Frontal cortex (tissue), 4 donors: ENCODE measurements at places on chromosomes 11 and 22.

GRCh38 chr11:102341844-102342318 lies 5.1 kb upstream of the BIRC2 start:
- peak; percentile 53 for DNase-seq

- DNase-seq: no peak
These were observed 74.2 kb downstream of the ALX4 start for GRCh38 chr11:44235765-44236201.

DNA sequence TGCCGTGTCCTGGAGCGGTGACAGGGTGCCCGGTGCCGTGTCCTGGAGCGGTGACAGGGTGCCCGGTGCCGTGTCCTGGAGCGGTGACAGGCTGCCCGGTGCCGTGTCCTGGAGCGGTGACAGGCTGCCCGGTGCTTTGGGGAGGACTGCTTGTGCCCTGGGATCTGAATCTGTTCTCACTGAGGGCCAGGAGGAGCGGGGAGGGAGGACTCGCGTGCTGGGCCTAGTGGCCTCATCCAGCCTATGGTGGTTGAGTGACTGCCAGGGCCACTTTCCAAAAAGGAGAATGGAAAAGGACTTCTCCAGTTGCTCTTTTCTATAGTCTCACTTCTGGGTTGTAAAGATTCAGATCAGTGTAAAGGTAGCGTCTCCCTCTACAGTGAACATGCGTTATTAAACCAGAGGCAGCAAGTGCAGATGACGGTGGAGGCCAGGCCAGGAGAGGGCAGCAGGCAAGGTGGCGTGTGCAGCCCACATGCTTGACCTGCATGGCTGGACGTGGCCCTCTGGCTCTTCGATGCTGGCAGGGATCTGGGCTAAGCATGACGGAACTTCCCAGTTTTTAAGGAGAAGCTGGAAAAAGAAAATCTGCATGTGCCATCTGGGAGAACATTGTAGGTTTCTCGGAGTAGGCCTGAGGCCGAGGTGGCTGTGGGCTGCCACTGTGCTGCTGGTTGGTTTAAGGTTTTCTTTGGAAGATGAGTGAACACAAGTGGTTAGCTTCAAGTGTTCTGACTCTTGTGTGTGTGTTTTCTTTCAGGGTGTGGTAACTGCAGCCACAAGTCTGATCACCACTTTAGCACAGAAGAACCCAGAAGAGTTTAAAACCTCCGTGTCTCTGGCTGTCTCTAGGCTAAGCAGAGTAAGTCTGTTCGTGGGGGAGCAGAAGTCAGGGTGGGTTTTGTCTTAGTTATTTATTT lies 55.0 kb downstream of the AP2A2 start:
- no peak for DNase-seq

DNA sequence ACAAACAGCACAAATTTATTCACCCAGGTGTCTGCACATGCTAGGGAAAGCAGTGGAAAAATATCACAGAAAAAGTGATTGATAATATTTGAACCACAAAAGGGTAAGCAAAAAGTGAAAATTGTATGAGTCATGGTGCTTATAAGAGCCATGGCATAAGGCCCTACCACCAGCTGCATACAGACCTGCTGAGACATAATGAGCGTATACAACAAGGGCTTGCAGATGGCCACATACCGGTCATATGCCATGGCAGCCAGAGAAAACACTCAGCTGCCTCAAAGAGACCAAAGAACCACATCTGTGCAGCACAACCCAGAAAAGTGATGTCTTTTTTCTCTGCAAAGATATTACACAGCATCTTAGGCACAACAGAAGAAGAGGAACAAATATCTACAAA lies 71.4 kb upstream of the OR9G4 start:
- no peak for DNase-seq

DNA sequence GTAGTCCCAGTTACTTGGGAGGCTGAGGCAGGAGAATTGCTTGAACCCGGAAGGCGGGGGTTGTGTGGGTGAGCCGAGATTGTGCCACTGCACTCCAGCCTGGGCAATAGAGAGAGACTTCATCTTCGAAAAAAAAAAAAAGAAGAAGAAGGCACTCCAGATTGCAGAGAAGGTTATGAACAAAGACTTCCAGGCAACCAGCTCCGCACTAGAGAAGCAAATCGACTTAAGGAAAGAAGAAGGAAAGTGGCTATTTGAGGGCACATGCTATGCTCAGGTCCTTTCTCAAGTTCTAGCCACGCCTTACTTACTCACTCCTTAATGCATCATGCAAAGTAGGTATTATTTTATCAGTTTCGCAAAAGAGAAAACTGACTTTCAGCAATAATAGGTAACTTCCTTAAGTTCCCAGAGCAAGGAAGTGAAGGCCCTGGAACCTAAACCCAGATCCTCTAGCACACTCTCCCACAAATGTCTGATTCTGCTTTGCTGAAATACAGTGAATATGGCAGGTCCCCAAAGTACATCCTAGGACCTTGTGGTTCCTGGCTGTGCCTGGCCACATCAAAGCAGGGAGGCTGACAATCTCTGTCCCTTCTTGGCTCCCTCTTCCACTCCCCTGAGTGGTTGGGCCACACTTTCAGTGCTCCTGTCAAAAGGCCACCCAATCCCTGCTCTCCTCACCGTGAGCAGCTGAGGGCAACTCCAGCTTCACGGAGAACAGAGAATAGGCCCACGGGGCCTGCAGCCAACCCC lies 14.2 kb downstream of the CD3E start:
- DNase-seq: no peak

DNA sequence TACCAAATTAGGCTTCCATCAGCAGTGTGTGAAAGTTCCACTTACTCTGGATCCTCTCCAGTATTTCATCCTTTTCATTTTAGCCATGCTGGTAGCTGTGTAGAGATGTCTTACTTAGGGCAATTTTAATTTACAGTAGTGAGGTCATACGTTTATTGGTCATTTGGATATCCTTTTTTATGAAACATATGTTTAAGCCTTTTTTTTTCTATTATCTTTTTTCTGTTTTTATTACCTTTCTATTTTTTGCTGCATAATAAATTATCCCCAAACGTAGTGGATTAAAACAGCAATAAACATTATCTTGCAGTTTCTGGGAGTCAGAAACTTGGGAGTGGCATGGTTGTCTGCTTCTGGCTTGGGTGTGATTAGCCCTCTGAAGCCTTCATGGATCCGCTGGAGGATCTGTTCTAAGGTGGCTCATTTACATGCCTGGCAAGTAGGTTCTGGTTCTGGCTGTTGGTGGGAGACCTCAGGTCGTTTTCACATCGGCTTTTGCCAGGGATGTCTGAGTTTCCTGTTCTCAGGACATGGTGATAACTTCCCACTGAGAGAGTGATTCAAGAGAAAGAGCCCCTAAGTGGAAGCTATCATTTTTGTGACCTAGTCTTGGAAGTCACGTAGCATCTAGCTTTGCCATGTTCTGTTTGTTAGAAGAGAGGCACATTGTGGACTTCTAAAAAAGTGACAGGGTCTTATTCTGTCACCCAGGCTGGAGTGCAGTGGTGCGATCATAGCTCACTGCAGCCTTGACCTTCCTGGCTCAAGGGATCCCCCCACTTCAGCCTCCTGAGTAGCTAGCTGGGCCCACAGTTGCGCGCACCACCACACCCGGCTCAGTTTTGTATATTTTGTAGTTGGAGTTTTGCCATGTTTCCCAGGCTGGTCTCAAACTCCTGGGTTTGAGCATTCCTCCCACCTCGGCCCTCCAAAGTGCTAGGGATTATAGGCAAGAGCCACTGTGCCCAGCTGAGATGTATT lies 38.6 kb downstream of the PPP6R3 start:
- no peak for DNase-seq

DNA sequence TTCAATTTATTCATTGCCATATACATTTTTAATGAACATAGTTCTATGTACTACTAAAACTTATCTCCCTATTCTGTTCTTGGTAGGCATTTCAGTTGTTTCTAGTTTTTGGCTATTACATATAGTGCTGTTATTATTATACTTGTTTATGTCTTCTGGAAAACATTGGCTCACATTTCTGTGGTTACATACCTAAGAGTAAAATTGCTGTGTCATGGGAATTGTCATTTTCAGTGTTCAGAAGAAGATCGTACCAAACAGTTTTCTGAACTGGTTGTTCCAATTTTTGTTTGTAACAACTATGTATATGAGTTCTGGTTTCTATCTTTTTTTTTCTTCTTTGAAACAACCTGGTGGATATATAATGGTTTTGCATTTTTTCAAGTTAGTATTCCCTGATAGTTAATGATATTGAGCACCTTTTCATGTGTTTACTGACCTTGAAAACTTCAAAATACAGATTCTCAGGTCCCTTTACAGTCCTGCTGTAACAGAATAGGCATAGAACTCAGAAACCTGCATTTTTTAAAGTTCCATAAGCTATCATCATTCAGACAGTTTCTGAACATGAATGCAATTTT lies 230.7 kb downstream of the JRKL start:
- DNase-seq: no peak

- DNase-seq: no peak
These were observed 10.0 kb downstream of the DCPS start for GRCh38 chr11:126313826-126314225.

- no peak for DNase-seq
These were observed 36.2 kb upstream of the MMP13 start for GRCh38 chr11:102991776-102992175.

- DNase-seq: peak; percentile 16
These were observed 253.0 kb upstream of the CCDC179 start for GRCh38 chr11:23112987-23113886.

GRCh38 chr11:99135508-99135907 lies 114.8 kb downstream of the CNTN5 start:
- no peak for DNase-seq

DNA sequence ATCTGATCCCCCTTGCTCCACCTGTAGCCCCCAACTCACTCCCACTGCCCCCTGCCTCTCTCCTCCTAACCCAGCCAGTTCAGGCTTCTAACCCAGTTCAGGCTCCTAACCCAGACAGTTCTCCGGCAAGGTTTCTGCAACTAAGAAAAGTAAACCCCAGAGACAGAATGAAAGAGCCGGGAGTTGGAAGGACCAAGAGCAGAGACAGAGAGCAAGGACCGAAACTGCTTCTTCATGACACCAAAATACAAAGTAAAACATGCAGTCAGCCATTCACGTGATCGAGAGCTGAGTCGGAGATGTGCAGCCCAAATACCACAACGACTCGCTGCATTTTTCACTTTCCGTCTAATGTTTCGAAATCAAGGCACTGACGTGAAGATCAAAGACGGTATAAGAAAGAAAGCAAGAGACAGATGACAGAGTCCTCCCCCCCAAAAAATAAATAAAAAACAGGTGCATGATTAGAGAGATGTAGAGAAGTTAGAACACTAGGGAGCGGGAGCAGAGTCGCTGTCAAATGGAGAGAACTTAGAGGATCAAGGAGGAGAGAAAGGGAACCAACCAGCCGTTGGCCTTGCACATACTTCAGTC lies 884 bp downstream of the IL10RA start:
- no peak for DNase-seq

- DNase-seq: peak; percentile 22
These were observed 122.4 kb downstream of the WT1 start for GRCh38 chr11:32312865-32313403.
